ENCODE measurements at places on chromosomes 6 and 20. TPM values are rescaled to one million over a fixed set of nuclear protein-coding genes. Genes with fewer than 3 reads are reported as not detected.

GRCh38 chr6:94862112-94862511 is 715.2 kb upstream of the MANEA start:
- DNase-seq = no peak

Gene GNAS-AS1
- 0.37 TPM for total RNA-seq

DNA sequence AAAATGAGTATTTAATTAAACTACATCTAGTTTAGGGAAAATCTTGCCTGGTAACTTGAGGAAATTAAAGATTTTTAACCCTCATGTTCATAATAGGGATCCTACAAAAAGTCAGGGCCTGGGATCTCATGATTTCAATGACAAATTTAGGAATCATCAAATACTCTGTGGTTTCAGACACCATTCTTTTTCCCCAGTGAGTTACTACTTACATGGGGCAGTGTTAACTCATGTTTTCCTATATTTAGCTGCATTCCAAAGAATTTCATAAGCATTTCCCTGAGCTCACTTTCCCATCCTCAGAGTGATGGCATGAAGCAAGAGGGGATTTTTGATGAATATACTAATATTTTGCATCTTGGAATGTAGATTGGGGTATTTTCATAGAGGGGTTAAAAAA is 321.7 kb downstream of the CENPW start:
- DNase-seq = no peak

- DNase-seq = no peak
Measured at GRCh38 chr20:10661261-10661660, 12.5 kb downstream of the JAG1 start.

- DNase-seq = no peak
Measured at GRCh38 chr20:56157530-56158203, 90.9 kb upstream of the MC3R start.

Data from left cardiac atrium (tissue), 4 donors.